NCI-H1417 (cell line): ENCODE measurements at places on chromosomes 7 and 10.

DNA sequence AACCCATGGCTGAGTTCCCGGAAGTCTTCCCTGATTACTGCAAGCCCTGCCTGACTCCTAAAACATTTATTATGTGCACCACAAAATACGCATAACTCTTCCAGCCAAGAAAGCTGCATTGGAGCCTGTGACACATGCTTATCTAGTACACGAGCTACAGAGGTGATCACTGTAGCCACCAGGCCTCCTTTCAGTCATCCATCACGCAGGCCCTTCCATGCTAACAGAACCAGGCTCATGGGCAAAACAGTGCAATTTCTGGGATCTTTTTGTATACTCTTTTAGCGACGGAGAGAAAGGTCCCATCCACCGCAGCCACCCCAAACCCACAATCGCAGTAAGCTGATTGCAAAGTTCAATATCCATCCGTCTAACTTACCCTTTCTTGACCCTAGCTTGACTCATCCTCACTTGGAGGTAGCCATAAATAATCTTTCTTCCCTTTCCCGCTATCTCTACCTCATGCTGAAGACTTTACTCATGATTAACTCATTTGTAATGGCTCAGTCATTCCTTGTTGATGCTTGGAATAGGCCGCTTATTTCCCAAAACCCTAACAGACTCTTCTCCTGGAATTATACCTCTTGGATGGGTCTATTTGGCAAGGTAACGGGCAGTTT is 1203.5 kb downstream of the TYW1 start:
- no peak for DNase-seq

DNA sequence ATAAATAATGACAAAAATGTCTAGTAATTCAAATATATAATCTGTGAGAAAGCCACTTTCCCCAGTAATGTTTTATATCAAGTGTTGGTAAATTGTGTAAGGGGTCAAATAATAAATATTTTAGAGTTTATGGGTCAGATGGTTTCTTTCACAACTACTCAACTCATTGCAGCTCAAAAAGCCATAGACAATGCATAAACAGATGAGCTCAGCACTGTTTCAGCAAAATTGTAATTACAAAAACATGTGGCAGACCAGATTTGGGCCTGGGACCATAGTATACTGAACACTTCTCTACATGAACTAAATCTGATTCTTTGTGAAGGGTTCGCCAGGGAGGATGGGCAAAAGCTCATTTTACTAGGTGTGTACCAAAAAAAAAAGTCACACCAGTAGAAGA is 460.8 kb downstream of the NRG3 start:
- DNase-seq: no peak

DNA sequence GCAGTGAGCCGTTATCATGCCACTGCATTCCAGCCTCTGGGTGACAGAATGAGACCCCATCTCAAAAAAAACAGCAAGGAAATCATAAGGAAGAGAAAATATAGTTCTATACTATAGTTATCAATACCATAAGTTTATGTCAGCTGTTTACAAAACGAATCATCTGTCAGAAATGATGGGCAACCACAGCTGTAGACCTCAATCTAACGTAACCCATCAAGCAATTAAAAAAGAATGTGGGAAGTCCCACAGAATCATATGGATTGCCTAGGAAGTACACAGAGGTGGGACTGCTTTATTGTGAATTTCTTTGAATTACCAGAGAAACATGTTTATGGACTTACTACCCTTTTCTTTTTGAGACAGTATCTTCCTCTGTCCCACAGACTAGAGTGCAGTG is 6.9 kb downstream of the NRBF2 start:
- DNase-seq: no peak

DNA sequence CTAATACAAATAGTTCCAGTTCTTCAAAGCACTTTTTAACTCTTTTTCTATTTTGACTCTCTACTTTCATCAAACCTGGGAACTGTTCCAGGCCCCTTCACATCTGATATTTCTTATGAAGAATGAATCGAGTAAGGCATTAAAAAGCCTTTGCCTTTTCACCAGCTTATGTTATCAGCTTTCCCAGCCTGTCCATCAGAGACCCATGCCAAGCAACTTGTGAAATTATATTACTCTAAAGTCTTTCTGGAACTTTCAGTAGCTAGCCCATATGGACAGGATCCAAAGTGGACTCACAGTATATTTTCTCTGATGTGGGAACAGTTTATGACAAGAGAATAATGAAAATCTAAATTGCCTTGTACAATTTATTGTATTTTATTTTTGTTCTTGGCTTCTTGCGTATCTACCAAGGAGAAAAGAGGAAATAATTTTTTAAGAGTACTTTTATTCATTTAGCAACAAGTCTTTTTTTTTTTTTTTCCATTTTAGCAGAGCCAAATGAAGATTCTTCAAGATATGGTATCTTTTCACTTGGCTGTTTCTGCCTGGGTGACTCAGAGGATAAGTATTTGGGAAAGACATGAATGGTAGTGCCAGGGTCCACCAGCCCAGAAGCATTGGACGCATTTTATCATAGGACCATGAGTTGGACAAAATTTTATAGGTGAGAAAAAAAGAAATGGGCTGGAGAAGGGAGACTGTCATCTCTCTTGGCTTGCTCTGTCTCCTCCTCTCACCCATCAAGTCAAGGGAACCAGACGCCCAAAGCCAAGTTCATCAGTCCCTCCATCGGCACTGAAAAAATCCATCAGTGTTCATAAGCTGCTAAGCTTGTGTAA is 195.8 kb upstream of the NEBL start:
- DNase-seq: no peak

- DNase-seq: no peak
Observed at GRCh38 chr7:113764401-113765035, 154.3 kb downstream of the PPP1R3A start.

GRCh38 chr10:19054289-19054835 is 5.8 kb downstream of the MALRD1 start:
- no peak for DNase-seq

GRCh38 chr7:106609416-106609815 is 51.5 kb downstream of the CCDC71L start:
- DNase-seq: no peak

GRCh38 chr10:71767420-71768035 is 5.8 kb downstream of the VSIR start:
- DNase-seq: no peak

DNA sequence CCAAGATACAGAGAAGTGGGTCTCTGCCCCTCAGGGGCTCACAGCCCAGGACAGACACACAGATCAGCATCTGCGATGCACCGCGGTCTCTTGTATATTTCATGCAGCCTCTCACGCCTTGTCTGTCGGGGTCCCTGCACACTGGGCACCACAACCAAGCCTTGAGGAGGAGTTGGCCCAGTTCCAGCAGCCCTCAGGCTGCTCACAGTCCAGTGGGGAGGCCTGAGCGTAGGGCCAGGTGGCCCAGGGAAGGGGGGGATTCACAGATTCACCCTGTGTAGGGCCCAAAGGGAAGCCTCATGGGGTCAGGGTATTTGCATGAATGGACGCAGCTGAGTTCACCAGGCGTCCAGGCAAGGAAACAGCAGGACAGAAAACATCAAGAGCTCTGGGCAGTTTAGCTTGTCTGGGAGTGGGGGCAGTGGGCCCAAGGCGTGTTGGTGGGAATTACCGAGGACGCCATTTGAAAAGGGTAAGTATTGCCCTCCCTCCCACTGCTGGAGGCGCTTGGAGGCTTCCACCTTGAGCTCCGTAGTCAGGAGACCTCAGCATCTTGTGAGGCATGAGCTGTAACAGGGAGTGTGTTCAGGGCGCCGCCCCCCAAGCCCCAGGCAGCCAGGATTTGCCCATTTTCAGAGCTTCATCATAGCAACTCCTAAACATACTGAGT is 129.1 kb upstream of the CHST15 start:
- no peak for DNase-seq

DNA sequence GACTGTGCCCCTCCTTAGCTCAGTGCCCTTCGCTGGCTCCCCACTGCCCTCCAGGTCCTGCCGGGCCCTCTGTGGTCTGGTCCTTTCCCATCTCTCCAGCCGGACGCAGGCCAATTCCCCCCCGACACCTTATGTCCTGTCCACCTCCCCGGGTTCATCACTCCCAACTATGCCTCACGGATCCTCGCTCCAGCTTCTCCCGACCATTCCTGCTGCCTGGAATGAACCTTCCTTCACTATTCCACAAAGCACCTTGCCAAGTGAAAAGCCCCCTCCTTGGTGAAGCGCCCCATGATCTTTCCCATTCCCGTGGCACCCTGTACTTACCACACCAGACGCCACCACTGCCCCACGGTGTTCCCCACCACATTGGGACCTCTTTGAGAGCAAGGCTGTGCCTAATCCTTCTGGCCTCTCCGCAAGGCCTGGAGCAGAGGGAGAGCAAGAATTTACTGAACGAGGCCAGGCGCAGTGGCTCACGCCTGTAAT is 47.2 kb downstream of the TMEM270 start:
- no peak for DNase-seq

DNA sequence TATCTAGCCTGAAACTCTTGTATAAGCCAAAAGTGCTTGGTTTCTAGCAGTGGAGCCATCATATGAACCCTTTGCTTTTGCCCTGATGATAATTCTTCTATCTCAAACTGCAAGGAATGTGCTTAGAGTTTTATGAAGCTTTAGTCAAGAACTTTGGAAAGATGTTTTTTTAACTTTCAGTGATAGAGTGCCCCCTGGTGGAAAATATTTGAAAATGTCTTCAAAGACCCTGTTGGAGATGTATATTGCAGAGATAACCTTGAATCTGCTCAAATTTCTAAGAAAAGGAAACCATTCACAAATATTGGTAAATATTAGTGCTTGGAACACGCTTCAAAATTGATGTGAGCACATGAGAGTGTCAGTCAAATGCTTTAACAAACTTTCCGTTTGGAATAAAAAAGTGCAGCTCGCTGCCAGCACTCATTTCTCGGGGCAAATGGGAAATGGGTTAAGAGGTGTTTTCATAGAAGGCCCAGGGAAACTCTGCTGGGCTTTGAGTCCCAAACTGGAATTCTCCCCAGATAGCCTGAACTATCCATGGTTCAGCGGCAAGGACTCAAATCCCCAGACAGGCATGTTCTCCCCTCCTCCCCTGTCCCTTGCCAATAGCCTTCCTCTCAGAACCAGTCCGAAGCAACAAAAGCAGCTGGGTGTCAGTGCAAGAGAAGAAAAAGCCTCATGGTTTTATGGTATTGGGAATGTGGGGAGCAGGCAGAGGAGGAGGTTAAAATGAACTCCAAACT is 129.3 kb downstream of the MYOF start:
- DNase-seq: peak; percentile 4

- DNase-seq: no peak
Observed at GRCh38 chr7:47375121-47375938, 206.6 kb downstream of the TNS3 start.
